ENCODE measurements at places on chromosomes 11 and 22. TPM values are rescaled to one million over a fixed set of nuclear protein-coding genes. Genes with fewer than 3 reads are reported as not detected.

STK33 gene
- total RNA-seq, result 0.49 TPM

BTBD18 gene
- not detected for total RNA-seq

EFEMP2 gene
- total RNA-seq, result 26.1 TPM

DEFB131B gene
- total RNA-seq, result not detected

GRAMD1B gene
- 1.9 TPM for total RNA-seq

PSMC3 gene
- total RNA-seq, result 210 TPM

UBQLNL gene
- not detected for total RNA-seq

Measured in bladder microvascular endothelial cell (primary cell).